Neural progenitor cell (in vitro differentiated cells): ENCODE measurements at places on chromosomes 1 and 21. TPM values are rescaled to one million over a fixed set of nuclear protein-coding genes. Genes with fewer than 3 reads are reported as not detected.

ARHGAP29 gene
- 11.4 and 14.8 TPM in 2 replicates for total RNA-seq

CELA3A gene
- total RNA-seq = not detected in 2 replicates

RGS1 gene
- not detected in 2 replicates for total RNA-seq

PLA2G2F gene
- total RNA-seq = not detected in 2 replicates

VASH2 gene
- 5.2 and 10.7 TPM in 2 replicates for total RNA-seq

NEGR1 gene
- 0.50 and 0.62 TPM in 2 replicates for total RNA-seq
